Daoy (cell line): ENCODE measurements at places on chromosomes 4 and X. TPM values are rescaled to one million over a fixed set of nuclear protein-coding genes. Genes with fewer than 3 reads are reported as not detected.

DNA sequence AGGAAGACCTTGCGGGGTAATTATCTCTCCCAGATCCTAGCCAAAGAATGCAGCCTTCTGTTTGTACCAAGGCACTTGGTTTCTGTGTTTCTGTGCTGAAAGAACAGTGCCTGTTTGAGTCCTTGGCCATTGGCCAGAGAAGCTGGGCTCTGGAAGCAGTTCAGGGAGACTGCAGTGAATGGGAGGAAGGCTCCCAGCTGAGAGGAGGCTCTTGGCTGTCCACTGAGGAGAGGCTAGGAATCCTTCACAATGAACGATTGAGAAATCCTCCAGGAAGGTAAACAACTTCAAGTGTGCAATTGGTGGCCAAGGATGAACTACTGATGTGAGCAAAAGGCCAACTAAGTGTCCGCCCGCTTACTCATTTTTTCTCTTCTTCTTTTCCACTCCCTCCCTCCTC, 61.3 kb downstream of the HS3ST1 start:
- DNase-seq = peak; percentile 3

DNA sequence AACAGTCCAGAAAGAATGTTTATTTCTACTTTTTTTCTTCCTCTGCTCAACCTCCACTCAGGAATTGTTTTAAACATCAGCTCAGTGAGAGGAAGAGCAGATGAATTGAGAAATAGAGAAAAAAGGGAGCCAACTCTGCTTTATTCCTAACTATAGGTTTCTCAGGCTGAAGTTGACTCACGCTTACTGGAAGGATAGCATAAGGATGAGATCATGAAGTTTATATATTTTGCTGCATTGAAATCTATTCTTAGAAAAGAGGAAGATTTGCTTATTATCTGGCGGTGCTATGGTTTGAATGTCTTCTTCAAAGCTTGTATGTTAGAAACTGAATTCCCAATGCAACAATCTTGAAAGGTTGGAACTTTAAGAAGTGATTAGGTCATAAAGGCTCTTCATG, 1673.4 kb upstream of the PCDH7 start:
- no peak for DNase-seq

DNA sequence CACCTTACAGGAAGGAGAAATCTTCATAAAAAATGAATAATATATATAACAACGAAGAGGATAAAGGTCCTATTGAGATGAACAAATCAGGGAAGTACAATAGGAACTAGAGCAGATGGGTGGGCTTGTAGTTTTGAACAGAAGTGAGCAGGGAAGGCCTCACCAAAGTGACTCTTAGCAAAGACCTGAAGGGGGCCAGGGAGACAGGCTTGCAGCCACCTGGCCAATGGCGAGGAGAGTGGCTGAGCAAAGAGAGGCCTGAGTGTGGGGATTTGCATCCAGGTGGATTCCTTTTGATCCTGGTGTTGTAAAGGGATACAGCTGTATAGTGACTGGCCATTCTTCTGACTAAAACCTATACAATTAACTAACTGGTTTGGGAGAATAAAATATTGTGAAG, 354.1 kb downstream of the CAMK2D start:
- no peak for DNase-seq

- no peak for DNase-seq
These were observed 8.9 kb upstream of the SMIM10 start for GRCh38 chrX:134981910-134982309.

Gene ADAM29
- total RNA-seq = not detected in 2 replicates
